ENCODE measurements at places on chromosomes 5 and 9. TPM values are rescaled to one million over a fixed set of nuclear protein-coding genes. Genes with fewer than 3 reads are reported as not detected.

DNA sequence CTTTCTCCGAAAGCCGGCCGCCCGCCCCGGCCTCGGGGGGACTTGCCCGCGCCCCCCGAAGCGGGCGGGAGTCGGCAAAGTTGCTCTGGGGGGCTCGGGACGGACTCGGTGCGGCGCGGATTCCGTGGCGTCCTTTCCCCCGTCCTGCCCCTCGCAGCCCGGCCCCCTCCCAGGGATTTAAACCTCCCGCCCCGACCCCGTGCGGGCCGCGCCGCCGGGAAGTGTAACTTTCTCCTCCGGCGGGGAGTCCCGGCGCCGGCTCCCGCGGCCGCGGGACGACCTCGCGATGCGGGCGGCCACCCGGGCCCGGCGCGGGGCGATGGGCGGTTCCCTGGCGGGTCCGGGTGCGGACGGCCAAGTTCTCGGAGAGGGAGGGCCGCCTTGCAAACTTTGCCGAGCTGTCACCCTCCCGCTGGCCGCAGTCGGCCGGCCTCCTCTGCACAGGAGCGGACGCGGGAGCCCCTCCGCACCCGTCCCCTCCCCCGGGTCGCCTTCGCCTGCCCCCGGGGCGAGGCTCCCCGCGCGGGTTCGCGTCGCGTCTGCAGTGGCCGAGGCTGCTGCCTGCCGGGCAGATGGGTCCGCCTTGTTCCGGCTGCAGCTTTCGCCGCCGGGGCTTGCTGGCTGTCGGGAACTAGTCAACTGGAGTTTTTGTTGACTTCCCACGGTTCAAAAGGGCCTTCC lies 732 bp downstream of the PBX3 start:
- DNase-seq = no peak

GRCh38 chr9:133654736-133655657 lies 18.8 kb downstream of the DBH start:
- DNase-seq = no peak

NR4A3 gene
- 5.0 TPM for total RNA-seq

DNA sequence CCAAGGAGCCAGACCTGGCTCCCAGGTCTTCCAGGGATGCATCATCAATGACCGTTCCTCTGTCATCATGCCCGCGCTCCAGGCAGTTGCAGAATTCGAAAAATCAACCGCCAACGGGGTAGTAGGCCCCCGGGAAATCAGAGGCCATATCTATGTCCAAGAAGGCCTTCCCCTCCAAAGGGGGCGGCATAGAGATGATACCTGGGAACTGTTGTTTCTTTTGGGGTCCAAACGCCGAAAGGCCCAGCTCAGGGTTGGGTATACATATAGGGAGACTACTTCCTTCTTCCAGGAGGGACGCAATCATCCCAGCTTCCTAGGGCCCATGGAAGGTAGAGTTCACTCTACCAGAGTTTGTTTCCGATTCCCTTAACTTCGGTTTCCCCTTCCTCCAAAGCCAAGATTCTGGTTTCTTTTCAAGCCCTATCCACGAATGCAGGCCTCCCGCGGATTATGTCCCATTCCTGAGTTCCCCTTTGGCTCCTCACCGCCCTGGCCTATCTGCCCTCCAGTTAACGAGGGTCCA lies 754 bp downstream of the DCAF12 start:
- no peak for DNase-seq

DNA sequence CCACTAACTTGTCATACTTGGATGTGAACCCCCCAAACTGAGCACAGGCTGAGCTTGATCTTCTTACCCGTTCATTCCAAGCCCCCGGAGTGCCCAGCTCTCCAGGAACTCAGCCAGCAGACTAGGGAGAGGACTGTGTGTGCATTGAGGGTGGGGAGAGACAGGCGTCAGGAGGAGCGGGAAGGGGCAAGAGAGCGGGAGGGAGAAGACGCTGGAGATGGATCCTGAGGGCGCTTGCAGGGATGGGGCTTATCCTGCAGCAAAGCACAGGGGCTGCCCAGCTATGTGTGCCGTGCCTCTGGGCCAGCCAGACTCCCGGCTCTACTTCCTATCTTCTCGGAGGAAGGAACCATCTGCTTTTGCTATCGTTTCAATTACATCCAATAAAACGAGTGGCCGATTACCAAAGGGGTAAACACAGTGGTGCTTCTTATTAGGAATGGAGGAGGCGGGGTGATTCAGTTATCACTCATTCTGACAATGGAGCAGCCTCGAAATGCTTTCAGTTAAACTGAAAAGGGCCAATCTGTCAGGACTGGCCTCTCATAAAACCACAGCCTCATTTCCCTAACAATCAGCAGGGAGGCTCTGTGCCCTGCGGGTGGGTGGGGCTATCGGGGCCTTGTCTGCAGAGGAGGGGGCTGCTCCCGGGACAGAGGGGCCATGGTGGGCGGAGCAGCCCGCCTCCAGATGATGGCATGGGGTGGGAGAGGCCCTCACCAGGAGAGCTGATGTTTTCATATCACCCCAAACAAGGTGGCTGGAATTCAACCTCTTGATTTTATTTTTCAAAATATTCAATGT lies 168.2 kb downstream of the DAB2IP start:
- no peak for DNase-seq

ARL14EPL gene
- total RNA-seq = not detected
